ENCODE measurements at places on chromosomes 7 and 10. TPM values are rescaled to one million over a fixed set of nuclear protein-coding genes. Genes with fewer than 3 reads are reported as not detected.

PTPRZ1 gene
- 9.1 TPM for total RNA-seq

TMEM229A gene
- 7.1 TPM for total RNA-seq

MSS51 gene
- total RNA-seq: 5.5 TPM

GPR37 gene
- total RNA-seq: 0.59 TPM

MYH16 gene
- total RNA-seq: not detected

DNA sequence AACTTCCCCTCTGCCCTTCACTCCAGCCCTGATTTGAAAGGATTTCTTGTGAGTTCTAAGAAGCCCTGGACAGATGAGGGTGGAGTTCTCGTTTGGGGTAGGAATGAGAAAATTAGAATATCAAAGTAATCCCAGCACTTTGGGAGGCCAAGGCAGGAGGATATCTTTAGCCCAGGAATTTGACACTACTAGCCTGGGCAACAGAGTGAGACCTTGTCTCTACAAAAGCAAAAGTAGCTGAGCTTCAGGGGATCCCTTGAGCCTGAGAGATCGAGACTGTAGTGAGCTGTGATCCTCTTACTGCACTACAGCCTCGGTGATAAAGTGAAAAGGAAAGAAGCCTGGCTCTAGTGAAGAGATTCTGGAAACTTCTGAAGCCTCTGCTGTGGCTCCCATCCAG is 76.2 kb downstream of the TET1 start:
- no peak for DNase-seq

GRCh38 chr10:121595806-121596688 is 2.2 kb downstream of the FGFR2 start:
- no peak for DNase-seq

DNA sequence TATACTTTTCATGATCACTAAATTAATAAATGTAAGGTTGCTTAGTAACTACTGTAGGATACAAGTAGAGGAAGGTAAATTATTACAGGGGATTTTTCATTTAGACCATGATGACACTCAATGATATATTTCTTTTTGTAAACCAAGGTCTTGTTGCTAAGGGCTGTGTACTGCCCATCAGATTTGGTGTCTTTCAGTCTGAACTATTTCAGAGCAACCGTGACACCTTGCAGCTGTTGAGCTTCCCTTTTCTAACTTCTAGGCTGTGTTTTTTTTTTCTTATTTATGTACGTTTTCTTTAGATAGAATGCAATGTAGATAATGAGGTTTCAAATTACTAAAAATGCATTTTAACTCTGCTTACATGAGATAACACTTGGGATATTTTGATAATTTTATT is 292.0 kb upstream of the MBL2 start:
- no peak for DNase-seq

- DNase-seq: no peak
Measured at GRCh38 chr10:117830787-117831212, 215.9 kb downstream of the RAB11FIP2 start.

DNA sequence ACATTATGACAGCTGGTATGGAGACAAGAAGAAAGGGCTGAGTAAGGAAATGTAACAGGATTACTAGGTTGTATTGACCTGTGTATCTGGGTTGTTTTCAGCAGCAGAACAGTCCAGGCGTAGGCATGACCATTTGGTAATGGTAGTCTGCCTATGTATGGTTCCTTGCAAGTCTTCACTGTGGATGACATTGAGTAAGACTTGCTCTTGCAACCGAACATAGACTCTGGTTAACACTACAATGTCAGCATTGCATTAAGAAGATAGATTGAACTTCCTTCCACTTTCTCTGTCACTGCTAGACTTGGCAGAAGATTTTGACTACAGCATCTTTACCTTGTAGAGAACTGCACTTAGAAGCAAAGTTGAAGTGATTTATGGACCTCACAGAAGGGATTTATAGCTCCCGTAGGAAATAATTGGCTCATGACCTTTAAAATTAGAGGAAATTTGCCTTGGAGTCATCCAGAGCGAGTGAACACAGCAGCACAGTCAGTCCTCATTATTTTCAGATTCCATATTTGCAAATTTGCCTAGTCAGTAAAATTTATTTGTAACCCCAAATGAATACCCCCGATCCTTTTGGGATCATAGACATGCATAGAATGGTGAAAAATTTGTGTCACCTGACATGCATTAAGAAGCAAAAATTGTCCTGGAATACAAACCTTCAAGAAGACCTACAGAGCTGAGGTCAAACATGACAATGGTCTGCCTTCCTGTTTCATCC is 79.6 kb upstream of the STRIP2 start:
- no peak for DNase-seq

DNA sequence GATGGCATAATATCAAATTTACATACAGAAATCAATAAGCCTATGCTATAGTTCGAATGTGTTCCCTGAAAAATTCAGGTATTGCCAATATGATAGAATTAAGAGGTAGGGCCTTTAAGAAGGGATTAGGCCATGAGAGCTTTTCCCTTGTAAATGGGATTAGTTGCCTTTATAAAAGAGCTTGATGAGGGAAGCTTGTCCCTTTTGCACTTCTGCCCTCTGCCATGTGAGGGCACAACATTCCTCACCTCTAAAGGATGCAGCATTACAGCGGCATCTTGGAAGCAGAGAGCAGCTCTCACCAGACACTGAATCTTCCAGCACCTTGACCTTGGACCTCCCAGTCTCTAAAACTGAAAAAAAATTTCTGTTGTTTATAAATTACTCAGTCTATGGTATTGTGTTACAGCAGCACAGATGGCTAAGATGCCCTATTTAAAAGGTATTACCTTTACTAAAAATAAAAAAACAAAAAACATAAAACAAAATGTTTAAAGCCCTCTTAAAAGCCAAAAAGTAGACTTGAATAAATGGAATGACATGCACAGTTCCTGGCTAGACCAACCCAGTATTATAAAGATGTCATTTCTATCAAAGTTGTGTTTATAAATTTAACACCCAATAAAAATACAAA is 909.6 kb downstream of the REEP3 start:
- no peak for DNase-seq

DNA sequence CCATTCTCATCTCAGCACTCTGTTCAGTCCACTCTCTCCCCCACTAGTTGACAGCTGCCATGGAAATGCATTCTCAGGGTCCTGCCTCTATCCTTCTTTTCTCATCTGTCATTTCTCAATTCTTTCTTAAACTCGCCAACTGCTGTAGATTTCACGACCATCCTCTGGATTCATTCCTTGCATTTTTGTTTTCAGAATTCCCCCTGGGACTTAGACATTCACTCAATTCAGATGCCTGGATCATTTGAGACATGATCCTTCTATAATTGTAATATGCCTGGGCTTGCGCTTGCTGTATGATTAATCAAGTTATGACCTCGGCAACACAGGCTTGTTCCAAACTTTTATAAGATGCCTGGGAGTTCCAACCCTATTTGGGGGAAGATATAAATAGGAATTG is 104.5 kb downstream of the RAB11FIP2 start:
- DNase-seq: no peak

GRCh38 chr10:78627254-78627795 is 441.4 kb upstream of the ZMIZ1 start:
- no peak for DNase-seq

Measured in uterus (tissue), 4 donors.